IgD-negative memory B cell (primary cell): ENCODE measurements at places on chromosomes 3 and 15. TPM values are rescaled to one million over a fixed set of nuclear protein-coding genes. Genes with fewer than 3 reads are reported as not detected.

The FES gene
- polyA plus RNA-seq: 7.7 TPM

The FANCD2OS gene
- not detected for polyA plus RNA-seq

The CEP63 gene
- polyA plus RNA-seq: 23.9 TPM

The P2RY12 gene
- polyA plus RNA-seq: 1.7 TPM

The SEMA5B gene
- polyA plus RNA-seq: not detected

The GPR176 gene
- polyA plus RNA-seq: 0.46 TPM

The RPP25 gene
- polyA plus RNA-seq: 4.9 TPM

The GRM2 gene
- polyA plus RNA-seq: not detected

The RARB gene
- polyA plus RNA-seq: 0.21 TPM

The HESX1 gene
- 1.1 TPM for polyA plus RNA-seq

The CADM2 gene
- polyA plus RNA-seq: not detected

The PLSCR2 gene
- polyA plus RNA-seq: not detected

The SLC12A8 gene
- not detected for polyA plus RNA-seq

The P2RY14 gene
- polyA plus RNA-seq: 4.8 TPM

The MNS1 gene
- 0.63 TPM for polyA plus RNA-seq

The LRRC15 gene
- polyA plus RNA-seq: not detected

The ACKR2 gene
- polyA plus RNA-seq: not detected

The KIF7 gene
- not detected for polyA plus RNA-seq

The EDC3 gene
- polyA plus RNA-seq: 18.5 TPM

The TMEM212 gene
- polyA plus RNA-seq: not detected

The MYLK gene
- 2.4 TPM for polyA plus RNA-seq

The UBAP1L gene
- polyA plus RNA-seq: 0.26 TPM

The DAPK2 gene
- polyA plus RNA-seq: 7.7 TPM

The SNX22 gene
- 55.3 TPM for polyA plus RNA-seq

The TF gene
- not detected for polyA plus RNA-seq

The ACTC1 gene
- not detected for polyA plus RNA-seq

The SPRED1 gene
- polyA plus RNA-seq: 0.14 TPM

The ELL3 gene
- polyA plus RNA-seq: 9.3 TPM

The PTX3 gene
- polyA plus RNA-seq: not detected

The DNASE1L3 gene
- polyA plus RNA-seq: 1.7 TPM

The EBLN2 gene
- 0.80 TPM for polyA plus RNA-seq

The PDE8A gene
- 3.3 TPM for polyA plus RNA-seq

The ACTL6A gene
- 39.9 TPM for polyA plus RNA-seq

The TFRC gene
- polyA plus RNA-seq: 34.9 TPM

The ALDH1L1 gene
- polyA plus RNA-seq: not detected

The HOMER2 gene
- 2.7 TPM for polyA plus RNA-seq

The GORASP1 gene
- 33.3 TPM for polyA plus RNA-seq

The C3orf33 gene
- polyA plus RNA-seq: 2.1 TPM

The FGF7 gene
- polyA plus RNA-seq: not detected

The WWTR1 gene
- polyA plus RNA-seq: 1.2 TPM

The CALML4 gene
- 0.46 TPM for polyA plus RNA-seq

The HGD gene
- polyA plus RNA-seq: 0.24 TPM
